Body of pancreas (tissue), 4 donors: ENCODE measurements at places on chromosomes 2 and 18. TPM values are rescaled to one million over a fixed set of nuclear protein-coding genes. Genes with fewer than 3 reads are reported as not detected.

DNA sequence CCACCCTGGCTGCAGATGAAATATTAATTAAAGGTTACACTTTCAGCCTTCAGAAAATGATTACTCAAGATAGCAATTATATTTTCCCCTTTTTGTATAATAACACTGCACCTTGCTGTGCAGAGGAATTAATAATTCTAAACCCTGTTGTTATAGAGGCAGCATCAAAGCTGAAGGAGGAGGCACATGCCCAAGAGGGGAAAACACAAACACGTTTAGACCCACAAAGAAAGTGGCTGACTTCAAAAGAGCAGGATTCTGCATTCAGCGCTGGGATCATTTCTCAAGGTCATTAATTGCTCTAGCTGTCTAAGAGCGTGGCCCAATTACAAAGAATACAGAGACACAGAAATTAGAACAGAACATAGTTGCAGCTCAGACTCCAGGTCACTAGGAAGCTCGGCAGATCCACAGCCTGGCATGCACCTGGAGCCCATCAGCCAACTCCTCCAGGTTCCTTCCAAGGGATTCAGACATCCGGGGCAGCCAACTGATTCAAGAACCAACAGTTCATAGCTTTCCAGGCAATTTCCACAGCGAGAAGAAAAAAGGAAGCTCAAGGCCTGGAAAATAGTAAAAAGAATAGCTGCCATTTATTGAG, 102.3 kb upstream of the ID2 start:
- no peak overlapping the region for H3K4me3 ChIP-seq
- peaks cover 43% of the 10 kb centered on the region for H3K4me1 ChIP-seq
- H3K27ac ChIP-seq, result no peak overlapping the region

Gene OST4
- 129 TPM for total RNA-seq

GRCh38 chr2:142323206-142323605, 192.4 kb upstream of the LRP1B start:
- H3K4me1 ChIP-seq, result no peaks in the 10 kb centered on the region
- DNase-seq, result no peak
- no peak overlapping the region for H3K27ac ChIP-seq
- no peaks in the 10 kb centered on the region for H3K27me3 ChIP-seq

DNA sequence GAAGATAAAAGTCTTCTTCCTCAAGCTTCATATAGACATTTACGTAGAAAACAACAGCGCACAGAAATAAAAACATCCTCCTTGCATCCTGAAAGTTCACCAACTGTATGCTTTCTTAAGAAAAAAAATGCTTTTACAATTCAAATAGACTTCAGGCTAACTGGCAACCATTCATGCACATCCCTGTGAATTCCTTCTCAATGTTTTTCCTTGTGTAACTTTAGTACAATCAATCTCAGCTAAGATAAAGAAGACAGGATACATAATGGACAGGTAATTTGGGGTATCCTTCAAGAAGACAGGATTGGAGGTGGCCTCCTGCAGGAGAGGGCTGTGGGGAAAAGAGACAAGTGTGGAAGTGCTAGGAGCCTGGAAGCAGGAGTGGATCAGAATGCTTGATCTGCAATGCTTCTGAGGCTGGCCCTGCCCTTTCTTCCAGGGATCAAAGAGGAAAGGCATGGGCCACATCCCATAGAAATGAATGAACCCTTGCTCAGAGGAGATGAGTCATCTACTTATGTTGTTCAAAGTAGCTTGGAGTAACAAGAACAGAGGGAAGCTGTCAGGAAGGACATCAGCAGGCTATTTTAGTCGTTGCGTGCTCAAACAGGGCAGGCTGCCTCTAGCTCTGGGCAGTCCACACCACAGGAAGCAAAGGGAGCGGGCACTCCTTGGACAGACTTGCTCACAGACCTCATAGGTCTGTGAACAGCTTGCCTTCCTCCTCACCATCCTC, 126.6 kb downstream of the TMEM131 start:
- H3K27ac ChIP-seq, result no peak overlapping the region
- no peaks in the 10 kb centered on the region for H3K36me3 ChIP-seq
- no peak overlapping the region for H3K4me3 ChIP-seq
- no peak for DNase-seq

DNA sequence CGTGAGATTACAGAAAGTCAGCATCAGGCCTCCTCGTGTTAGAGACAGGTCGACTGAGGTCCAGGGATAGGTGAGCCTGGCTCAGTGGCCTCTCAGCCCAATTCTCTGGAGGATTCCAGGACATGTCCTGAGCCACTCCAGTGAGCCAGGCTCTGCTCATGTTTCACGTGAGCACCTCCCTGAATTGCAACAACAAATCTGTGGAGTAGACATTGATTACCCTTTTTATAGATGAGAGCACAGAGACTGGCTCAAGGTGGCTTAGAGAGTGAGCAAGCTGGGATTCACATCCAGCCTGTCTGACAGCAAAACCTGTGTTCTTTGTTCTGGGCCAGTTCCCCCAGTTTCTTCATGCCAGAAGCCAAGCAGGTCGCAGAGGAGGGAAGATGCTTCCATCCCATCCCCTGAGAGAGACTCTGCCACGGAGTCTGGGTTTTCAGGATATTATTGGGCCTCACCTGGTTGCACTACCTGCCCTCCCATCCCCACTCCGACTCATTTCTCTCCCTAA, 46.4 kb downstream of the HS1BP3 start:
- H3K36me3 ChIP-seq, result no peaks in the 10 kb centered on the region
- H3K27me3 ChIP-seq, result no peaks in the 10 kb centered on the region
- H3K4me1 ChIP-seq, result peaks cover 7% of the 10 kb centered on the region
- no peak overlapping the region for H3K27ac ChIP-seq

GRCh38 chr2:72037261-72037666, 110.4 kb downstream of the CYP26B1 start:
- no peak overlapping the region for H3K4me3 ChIP-seq
- no peaks in the 10 kb centered on the region for H3K4me1 ChIP-seq
- DNase-seq, result no peak
- H3K27ac ChIP-seq, result no peak overlapping the region
- no peaks in the 10 kb centered on the region for H3K36me3 ChIP-seq

Gene DNER
- 1.3 TPM for total RNA-seq

- H3K27ac ChIP-seq, result no peak overlapping the region
- no peak for DNase-seq
- no peaks in the 10 kb centered on the region for H3K36me3 ChIP-seq
- H3K27me3 ChIP-seq, result no peaks in the 10 kb centered on the region
- H3K4me1 ChIP-seq, result no peaks in the 10 kb centered on the region
- H3K4me3 ChIP-seq, result no peak overlapping the region
Measured at GRCh38 chr18:50313031-50313607, 25.6 kb upstream of the CXXC1 start.
